MM.1S (cell line): ENCODE measurements at places on chromosomes 4 and X.

- DNase-seq = no peak
These were observed 109.8 kb downstream of the CEP135 start for GRCh38 chr4:56058555-56058954.

DNA sequence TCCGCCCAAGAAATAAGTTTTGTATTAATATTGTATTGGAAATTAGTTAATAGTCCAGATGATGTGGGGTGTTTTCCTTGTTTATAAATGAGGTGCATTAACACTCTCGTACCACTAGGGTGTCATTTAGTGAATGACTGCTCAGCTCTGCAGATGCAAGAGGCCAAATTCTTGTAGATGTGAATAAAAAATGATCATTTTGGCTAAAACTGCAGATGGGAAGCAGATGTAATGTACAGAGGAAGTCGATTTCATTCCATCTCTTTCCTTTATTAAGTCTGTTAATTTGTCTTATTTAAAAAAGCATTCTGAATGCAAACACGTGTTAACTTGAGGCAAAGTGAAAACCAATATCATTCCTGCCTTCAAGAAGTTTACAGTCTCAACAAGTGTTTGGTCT is 108.1 kb downstream of the DHX15 start:
- peak; percentile 39 for DNase-seq

DNA sequence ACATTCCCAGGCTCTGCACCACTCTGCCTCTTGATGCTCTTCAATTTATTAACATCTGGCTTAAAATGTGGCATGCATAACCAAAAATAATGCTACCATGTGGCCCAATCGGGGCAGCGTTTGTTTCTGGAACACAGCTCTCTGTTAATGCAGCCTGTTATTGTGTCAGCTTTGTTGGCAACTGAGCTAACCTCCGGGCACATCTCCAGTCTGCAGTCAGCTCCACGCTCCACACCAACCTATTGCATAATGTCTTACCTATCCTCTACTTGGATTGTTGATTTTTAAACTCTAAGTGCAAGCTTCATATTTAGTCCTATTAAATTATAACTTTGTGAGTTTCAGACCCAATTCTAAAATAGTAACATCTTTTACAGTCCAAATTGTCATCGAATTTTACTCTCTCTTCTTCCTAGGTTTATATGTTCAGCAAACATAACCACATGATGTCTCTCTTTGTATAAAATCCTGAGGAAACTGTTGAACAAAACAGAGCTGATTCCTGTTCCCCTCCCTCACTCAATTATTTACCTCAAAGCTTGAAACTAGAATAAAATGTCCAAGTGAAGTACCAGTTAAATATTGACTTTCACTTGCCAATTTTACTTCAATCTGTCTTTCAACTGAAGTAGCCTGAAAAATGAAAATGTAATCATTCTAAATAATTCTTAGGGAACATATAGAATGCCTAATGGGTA is 92.2 kb upstream of the RAPGEF2 start:
- DNase-seq = no peak

DNA sequence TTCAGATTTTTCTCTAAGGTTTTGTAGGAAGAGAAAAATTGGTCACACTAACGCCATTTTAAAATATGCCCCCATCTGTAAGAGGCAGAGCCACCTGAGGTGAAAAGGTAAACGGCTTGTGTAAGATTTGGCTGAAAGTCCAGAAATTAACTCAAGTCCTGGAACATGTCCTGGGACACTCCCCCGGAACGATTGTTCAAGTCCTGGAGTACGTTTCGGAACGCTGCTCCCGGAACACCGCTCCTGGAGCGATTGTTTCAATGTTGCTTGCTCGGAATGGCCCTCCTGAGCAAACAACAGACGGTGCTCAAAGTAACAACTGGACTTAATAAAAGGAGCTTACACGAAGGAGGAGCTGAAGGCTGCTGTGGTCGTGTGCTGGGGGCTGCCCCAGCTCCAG is 796.5 kb upstream of the SLIT2 start:
- no peak for DNase-seq

DNA sequence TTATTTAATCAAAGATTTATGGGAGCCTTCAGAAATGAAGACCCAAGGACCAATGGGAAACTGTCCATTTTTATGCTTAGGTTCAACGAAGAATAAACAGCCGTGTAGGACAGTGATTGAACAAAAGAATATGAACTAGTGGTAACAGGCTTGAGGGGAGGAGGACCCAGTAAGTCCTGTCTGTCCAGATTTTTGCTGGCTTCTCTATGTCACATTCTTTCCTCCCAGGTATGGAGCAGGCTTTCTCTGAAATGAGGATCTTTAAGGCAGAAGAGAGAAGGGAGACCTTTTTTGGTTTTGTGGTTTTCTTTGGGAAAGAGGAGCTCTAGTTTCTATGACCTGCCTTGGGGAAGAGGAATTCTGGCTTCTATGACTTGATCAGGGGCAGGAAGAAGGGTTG is 74.1 kb downstream of the BANK1 start:
- no peak for DNase-seq

GRCh38 chr4:167234316-167234881 is at the start of gene SPOCK3:
TSS of gene SPOCK3 (minus strand) at chr4:167234494.
- peak; percentile 26 for DNase-seq

- no peak for DNase-seq
These were observed 26.6 kb upstream of the MAN2B2 start for GRCh38 chr4:6548201-6548881.

- DNase-seq = no peak
These were observed 206.8 kb downstream of the PDGFC start for GRCh38 chr4:156764846-156765245.

DNA sequence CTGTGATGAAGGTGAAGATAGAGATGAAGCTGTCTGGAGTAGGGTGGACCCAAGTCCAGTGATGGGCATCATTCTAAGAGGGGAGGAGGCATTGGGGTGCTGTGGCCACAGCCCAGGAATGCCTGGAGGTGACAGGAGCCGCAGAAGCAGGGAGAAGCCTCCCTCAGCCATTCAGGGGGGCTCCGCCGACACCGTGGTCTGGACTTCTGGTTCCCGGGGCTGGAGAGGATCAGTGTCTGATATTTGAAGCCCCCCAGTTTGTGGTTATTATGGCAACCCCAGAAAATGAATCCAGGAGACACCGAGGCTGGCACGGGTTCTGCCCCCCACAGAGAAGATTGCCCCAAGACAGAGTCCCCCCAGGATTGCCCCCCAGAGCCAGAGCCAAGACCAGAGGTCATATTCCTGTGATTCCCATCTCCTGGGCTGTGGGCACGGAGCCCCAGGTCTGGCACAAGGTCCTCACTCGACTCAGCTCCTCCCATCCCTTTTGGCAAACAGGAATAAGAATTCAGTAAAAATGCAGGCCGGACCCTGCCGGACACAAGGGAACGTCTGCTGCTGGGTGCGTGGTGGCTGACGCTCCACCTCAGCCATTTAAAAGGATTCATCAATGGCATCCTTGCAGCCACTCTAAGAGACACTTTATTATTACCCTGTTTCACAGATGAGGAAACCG is 116.6 kb downstream of the CPZ start:
- DNase-seq = no peak

DNA sequence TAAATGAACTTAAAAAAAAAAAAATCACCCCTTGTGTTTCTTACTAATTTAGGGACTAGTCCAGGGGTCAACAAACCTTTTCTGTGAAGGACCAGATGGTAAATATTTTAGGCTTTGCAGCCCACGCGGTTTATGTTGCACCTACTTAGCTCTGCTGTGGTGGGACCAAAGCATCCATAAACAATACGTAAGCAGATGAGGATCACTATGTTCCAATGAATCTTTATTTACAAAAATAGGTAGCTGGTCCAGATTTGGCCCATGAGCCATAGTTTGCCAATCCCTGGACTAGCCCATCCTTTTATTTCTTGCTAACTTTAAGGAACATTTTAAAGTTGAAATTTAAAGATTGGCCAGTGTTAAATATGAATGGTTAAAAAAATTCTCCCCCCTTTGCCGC is 95.3 kb downstream of the AFF1 start:
- no peak for DNase-seq

- DNase-seq = no peak
These were observed 1099.4 kb upstream of the IGFBP7 start for GRCh38 chr4:58209551-58209950.

DNA sequence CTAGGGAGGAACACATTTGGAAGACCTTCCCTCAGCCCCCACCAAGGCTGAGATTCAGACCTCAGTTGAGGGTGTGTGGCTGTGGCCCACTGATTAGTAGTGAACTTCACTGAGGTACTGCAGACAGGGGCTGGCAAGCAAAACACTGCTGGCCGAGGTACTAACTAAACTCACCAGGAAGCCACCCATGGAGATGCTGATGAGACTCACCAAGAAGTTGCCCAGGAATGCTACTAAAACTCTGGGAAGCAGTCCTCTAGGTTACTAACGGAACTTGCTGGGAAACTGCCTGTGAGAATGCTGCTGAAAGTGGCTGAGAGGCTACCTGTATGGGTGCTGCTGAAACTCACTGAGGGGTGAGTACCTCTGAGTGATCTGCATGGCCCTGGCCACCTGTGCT is 372.4 kb upstream of the RPS6KA3 start:
- DNase-seq = no peak

DNA sequence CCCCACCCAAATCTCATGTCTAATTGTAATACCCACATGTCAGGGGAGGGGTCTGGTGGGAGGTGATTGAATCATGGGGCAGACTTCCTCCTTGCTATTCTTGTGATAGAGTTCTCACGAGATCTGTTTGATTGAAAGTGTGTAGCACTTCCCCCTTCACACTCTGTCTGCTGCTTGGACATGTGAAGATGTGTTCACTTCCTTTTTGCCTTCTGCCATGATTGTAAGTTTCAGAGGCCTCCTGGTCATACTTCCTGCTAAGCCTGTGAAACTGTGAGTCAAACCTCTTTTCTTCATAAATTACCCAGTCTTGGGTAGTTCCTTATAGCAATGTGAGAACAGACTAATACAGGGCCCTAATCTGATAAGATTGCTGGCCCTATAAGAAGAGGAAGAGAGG is 1514.8 kb downstream of the RPA4 start:
- peak; percentile 66 for DNase-seq

- DNase-seq = no peak
These were observed 1.0 kb downstream of the NHSL2 start for GRCh38 chrX:71911731-71912050.

- no peak for DNase-seq
These were observed 77.3 kb downstream of the ARSJ start for GRCh38 chr4:113901994-113902787.

DNA sequence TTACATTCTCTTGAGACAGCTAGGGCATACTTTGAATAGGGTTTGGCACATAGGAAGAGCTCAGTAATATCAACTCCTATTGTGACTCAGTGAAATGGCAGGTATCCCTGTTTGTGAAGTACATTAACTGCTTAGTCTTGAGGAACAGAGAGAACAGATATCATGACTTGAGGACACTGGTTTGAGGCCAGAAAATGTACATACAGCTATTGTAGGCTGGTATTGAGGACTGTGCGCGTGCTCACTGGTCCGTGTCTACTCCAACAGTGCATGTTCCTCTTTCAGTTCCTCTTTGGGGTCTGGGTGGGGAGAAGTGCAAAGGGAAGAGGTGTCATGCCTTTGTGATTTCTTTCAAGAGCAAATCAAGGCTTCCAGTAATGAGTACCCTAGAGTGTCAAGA is 34.6 kb upstream of the TBC1D9 start:
- peak; percentile 50 for DNase-seq

DNA sequence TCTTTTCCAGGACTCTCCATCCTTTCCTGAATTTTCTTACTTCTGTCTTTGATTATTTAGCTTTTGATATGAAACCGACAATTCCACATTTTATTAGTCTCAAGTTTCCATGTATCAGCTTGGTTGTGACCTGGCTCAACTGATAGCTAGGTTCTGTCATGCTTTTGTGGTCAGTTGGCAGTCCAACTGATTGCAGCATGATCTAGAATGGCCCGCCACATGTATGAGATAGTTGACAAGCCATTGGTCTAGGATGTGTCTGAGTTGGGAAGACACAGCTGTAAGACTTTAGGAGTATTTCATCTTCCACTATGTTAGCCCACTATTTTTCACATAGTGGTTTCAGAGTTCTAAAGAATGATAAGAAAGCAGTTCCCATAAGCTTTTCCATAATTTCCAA is 117.5 kb upstream of the GRID2 start:
- DNase-seq = no peak

DNA sequence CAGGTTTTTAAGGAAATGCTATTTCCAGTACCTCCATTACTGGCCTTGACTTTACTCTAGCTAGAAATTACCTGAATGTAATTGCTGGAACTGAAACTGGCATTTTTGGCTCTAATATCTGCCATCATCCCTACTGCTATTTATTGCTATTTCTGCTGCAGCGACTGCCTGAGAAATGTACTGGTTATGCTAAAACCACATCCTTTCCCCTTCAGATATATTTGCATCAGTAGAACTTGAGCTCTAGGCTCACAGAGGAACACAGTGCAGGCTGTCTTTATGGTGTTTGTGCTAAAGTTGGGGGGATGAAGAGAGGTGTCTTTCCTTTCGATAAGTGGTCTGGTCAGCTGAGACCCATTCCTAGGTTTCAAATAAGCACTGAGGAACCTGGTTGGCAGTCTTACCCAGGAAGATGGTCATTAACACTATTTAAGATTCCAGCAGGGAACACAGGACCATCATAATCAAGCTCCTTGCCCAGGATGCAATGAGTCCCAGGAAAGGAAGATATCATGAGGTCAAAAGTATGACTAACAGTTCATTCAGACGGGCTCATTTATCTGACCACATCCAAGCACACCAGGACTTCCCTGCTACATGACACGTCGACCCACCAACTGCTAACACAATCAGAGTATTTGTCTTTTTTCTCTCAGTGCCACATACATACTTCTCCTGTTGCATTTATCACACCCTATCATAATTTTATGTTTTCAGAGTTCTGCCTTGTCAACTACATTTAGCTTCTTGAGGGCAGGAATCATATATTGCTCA is 137.4 kb downstream of the GABRA3 start:
- peak; percentile 51 for DNase-seq
